ENCODE measurements at places on chromosomes 16 and 17.

GRCh38 chr17:4342535-4342934 is 23.9 kb downstream of the UBE2G1 start:
- DNase-seq = no peak

GRCh38 chr17:68498479-68499326 is 13.5 kb upstream of the PRKAR1A start:
- no peak for DNase-seq

DNA sequence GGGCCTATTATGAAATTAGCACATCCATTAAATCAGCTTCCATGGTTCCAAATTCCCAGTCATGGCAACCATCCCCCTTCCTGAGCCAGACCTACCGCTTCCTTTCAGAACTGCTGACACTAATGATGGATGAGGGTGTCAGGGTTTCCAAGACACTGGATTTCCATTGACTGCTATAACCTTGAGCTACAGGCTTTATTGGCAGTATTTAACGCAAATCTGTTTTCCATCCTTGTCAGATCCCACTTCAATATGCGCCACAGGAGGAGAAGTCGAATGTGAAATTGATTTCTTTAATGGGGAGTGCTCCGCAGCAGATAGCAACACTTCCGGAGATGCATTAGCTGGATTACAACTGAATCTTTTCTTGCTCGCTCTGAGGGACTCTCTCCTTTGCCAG is 197.1 kb downstream of the HS3ST4 start:
- DNase-seq = no peak

DNA sequence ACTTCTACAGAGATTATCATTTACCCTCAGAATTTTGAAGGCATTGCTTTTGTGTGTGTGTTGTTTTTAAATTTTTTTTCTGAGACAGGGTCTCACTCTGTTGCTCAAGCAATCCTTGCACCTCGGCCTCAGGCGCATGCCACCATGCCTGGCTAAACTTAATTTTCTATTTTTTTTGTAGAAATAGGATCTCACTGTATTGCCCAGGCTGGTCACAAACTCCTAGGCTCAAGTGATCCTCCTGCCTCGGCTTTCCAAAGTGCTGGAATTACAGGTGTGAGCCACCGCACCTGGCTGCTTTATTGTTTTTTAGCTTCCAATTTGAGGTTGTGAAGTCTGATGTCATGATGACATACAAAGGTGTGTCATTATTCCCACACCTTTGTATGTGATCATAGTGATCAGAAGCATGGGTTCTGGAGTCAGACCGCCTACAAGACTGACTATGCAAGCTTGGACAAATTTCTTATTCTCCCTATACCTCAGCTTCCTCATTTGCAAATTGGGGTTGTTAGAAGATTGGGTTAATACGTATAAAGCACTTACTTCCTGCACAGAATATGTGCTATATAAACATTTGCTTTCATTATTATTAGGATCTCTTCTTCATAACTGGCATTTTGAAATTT is 5.8 kb downstream of the SEPHS2 start:
- no peak for DNase-seq

DNA sequence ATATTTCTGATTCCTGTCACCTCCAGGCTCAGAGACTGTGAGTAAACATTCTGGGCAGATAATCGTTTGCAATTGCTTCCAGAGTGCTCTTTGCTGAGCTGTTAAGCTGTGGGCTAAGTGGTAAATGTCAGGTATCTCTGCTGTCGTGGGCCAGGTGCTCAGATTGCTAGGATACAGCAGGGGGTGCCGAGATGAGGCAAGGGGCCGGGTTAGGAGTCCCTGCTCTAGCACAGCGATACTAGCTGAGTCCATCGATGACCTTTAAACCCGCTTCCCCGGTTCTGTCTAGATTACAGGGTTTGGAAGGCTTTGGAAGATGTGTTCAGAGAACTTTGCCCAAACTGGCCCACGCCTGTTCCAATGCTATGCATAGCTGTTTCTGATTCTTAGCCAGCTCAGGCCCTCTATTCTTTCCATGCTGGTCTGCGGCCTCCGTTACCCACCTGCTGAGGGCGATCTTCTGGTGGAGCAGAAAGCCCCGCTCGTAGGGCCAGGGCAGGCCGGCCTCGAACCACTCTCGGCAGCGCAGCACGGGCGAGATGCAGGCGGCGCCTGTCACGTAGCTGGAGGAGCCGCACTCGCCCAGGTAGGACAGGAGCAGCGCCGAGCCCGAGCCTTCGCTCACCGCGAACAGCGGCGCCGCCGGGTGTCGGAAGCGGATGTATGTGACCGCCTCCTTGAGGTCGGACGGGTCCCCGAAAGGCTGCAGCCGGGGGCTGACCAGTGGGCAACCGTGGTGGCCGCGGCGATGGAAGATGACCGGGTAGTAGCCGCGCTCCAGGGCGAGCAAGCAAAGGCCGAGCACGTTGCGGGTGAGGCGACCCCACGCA is 979 bp downstream of the ABHD15 start:
- peak; percentile 73 for DNase-seq

GRCh38 chr17:21301593-21302550 is 17.4 kb downstream of the MAP2K3 start:
- no peak for DNase-seq

DNA sequence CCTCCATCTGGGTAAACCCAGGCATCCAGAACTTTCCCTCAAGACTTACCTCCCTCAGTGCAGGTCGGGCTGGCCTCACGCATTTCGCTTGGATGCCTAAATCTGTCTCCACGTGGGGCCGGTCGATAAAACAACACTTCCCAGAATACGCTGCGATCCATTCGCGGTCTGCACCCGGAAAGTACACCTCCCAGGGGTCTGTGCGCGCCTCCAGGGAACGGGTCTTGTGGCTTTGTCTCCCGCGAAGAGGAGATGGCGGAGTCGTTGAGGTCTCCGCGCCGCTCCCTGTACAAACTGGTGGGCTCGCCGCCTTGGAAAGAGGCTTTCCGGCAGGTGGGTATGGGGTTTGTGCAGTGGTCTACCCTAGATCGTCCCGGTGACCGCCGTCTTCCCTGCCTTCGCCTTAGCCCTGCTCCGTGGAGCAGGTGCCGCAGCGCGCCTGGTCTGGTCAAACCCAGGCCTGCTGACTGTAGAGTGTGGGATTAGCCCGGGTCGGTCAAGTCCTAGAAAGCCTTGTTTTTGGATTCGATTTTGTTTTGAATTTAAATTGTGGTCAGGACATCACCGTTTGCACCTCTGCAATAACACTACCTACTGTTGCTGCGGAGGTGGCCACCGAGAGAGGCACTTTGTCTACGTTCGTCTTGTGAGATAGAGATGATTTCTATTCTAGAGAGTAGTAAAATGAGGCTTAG is at the start of gene RPAIN:
Gene RPAIN (plus strand): TSS at position 224 of the 695 bp plus-strand sequence. CDS start 29 bp downstream, at position 253.
- DNase-seq = peak; percentile 94

DNA sequence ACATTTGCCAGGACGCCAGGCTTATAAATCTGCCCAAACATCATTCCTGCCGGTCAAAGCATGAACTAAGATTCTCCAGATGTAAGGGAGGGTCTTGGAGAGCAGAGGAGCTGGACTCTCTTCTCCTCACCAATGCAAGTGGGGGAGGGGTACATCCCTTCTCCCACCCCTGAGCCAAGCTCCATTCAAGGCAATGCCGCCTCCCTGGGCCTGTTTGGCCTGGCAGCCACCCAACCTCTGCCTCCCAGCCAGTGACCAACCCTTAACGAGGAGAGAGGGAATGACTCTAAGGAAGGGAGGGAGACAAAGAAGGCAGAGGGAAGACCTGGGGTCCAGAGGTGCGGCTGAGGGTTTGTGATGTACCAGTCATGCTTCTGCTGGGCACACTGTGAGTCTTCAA is 13.8 kb downstream of the C17orf50 start:
- no peak for DNase-seq

DNA sequence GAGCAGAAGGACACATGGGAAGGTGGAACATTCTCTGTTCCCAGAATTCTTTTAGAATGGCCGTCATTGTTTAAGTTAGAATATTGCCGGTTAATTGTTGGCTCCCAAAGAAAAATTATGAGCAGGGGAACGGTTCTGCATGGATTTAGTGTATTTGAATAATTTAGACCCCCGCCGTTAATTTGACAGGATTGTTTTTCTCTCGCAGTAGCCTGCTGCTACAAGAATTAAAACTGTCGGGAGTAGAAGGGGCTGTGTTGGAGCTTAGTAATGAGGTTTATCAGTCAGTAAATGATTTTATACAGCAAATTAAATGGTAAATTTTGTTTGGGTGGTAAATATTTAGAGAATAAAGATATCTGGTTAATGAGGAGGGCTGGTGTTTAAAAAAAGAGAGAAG is 431.2 kb upstream of the DYNLRB2 start:
- DNase-seq = no peak

DNA sequence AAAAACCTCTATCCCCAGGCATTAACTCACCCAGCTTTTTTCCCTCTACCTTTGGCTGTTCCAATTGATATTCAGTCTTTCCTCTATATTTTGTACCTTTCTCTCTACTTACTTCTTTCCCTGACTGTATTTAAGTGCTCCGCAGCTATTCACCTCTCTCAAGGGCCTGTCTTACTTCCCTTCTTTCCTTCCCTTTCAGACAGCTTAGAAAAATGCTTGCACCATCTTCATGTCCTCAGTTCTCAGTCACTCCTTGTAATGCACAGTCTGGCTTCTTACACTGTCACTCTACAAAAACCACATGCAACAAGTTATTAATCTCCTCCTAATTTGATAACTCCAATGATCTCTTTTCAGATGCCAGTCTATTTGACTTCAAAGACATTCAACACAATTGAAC is 163.4 kb downstream of the PHKB start:
- DNase-seq = no peak

DNA sequence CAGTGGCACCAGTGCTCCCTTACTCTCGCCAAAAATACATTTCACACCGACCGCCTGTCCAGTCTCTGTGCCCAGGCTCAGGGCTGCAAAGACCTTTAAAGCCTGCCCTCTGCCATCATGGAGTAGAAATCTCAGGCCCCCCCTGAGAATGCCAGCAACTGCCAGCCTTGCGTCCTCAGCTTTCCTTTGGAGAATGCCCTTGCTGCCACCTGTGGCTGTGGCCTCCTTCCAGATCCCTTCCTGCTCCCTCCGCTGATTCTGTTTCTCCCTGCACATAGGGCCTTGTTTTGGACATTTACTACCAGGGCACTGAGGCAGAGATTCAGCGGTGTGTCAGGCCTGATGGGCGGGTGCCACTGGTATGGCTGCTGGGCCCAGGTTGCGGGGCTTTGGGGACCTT is 13.2 kb downstream of the FCSK start:
- no peak for DNase-seq

- DNase-seq = no peak
Measured at GRCh38 chr17:45104497-45104896, 27.8 kb downstream of the PLCD3 start.

GRCh38 chr16:87066133-87067002 is 250.8 kb downstream of the C16orf95 start:
- no peak for DNase-seq

DNA sequence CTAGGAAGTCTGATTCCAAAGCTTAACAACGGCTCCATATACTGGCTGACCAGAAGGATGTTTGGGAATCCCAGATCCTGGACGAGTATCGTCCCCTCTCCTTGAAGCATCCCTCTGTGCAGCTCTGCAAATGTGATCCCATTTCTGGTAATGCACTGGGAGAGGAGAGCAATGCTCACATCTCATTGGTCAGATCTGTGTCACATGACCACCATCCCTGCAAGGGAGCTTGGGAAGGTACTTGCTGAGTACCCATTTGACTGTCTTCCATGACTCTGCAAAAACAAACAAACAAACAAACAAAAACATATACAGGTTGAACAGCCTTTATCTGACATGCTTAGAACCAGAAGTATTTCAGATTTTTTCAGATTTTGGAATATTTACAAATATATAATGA is 41.9 kb upstream of the KDM8 start:
- DNase-seq = no peak

GRCh38 chr17:64102627-64103390 is 27.1 kb downstream of the ERN1 start:
- no peak for DNase-seq

DNA sequence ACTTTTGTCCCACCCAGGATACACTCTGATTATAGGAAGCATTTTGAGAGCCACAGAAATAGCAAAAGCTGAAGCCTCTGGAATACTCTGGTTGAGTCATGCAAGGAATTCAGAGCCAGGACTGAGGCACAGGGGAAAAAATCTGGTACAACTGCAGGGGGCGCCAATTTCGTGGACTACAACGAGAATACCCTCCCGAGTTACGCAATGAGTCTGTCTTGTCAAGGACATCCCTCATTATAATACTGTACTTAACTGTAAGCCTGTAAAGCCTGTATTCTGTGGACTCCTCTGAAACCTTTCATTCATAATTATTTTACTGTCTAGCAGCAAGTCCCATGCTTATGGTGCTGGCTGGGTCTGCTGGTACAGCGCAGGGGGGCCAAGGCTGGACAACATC is 7.8 kb downstream of the HOXB1 start:
- DNase-seq = no peak

GRCh38 chr16:70304892-70305448 is 6.0 kb downstream of the DDX19B start:
- DNase-seq = no peak

DNA sequence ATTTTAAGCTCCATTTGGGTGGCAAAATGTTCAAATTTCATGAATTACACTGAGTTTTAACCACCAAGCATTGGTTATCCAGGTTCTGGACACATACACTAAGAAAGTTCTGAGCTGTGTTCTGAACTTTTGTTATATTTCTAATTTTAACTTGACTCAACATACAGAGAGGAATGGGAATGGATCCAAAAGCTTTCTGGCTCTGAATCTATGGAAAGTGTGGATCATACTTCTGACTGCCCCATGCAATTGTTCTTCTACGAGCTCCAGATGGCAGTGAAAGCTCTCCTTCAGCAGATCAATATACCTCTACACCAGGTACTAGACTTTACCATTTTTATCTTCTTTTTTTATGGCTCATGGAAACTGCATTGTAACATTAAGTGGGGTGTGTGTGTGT is 113.0 kb upstream of the NOG start:
- no peak for DNase-seq

GRCh38 chr17:80153004-80153403 is 6.1 kb upstream of the EIF4A3 start:
- no peak for DNase-seq

- DNase-seq = no peak
Measured at GRCh38 chr17:68489919-68490318, 22.3 kb upstream of the PRKAR1A start.

- no peak for DNase-seq
Measured at GRCh38 chr16:50266337-50267091, at the start of gene ADCY7. TSS of gene ADCY7 (plus strand) at chr16:50266551. CDS start at chr16:50288180, 21,629 bp downstream.

- no peak for DNase-seq
Measured at GRCh38 chr16:64933885-64934284, 188.0 kb downstream of the CDH11 start.

GRCh38 chr17:61135782-61136181 is 263.9 kb upstream of the TBX2 start:
- DNase-seq = no peak

- no peak for DNase-seq
Measured at GRCh38 chr17:63246344-63246743, 199.8 kb downstream of the CYB561 start.

GRCh38 chr17:29165800-29166506 is 14.2 kb downstream of the MYO18A start:
- no peak for DNase-seq
